ENCODE measurements at places on chromosomes 13 and 19.

- DNase-seq: peak; percentile 73
Measured at GRCh38 chr19:10543420-10544241, at the start of gene ATG4D. TSS of gene ATG4D (plus strand) at chr19:10543904. CDS start at chr19:10544091, 187 bp downstream.

GRCh38 chr13:83880275-83881139, 1.8 kb downstream of the SLITRK1 start:
- DNase-seq: no peak

GRCh38 chr13:107139006-107139405, 571.1 kb upstream of the ARGLU1 start:
- DNase-seq: no peak

DNA sequence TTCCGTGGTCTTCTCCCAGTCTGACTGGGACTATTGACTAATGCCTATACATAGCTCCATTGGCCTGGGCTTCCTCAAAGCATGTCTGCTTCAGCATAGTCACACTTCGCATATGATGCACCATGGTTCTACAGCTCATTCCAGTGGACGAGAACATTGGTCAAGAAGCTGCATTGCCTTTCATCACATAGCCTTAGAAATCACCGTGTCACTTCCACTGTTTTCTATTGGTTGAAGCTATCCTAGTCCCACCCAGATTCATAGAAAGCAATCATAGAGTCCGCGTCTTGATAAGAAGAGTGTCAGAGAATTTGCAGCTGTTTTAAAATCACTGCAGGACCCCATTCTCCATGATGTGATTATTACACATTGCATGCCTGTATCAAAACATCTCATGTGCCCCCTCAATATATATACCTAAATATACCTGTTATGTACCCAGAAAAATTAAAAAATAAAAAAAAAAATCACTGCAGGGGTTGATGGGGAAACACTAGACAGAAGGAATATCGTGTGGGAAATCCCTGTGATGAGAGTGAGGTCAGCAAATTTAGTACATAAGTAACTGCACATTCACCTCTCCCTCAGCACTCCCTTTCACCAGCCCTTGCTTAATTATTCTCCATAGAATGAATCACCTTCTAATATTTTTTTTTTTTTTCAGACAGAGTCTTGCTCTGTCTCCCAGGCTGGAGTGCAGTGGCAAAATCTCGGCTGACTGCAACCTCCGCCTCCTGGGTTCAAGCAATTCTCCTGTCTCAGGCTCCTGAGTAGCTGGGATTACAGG, 2.2 kb upstream of the ARHGAP33 start:
- DNase-seq: no peak

DNA sequence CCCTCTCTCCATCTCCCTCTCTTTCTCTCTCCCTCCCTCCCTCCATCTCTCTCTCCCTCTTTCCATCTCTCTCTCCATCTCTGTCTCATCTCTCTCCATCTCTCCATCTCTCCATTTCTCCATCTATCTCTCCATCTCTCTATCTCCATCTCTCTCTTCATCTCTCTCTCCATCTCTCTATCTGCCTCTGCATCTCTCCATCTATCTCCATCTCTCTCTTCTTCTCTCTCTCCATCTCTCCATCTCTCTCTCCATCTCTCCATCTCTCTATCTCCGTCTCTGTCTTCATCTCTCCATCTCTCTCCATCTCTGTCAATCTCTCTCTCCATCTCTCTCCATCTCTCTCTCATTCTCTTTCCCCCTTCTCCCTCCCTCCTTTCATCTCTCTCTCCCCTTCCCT, 56.1 kb upstream of the NFIC start:
- no peak for DNase-seq

- no peak for DNase-seq
Measured at GRCh38 chr19:30908262-30908771, 440.9 kb downstream of the TSHZ3 start.

DNA sequence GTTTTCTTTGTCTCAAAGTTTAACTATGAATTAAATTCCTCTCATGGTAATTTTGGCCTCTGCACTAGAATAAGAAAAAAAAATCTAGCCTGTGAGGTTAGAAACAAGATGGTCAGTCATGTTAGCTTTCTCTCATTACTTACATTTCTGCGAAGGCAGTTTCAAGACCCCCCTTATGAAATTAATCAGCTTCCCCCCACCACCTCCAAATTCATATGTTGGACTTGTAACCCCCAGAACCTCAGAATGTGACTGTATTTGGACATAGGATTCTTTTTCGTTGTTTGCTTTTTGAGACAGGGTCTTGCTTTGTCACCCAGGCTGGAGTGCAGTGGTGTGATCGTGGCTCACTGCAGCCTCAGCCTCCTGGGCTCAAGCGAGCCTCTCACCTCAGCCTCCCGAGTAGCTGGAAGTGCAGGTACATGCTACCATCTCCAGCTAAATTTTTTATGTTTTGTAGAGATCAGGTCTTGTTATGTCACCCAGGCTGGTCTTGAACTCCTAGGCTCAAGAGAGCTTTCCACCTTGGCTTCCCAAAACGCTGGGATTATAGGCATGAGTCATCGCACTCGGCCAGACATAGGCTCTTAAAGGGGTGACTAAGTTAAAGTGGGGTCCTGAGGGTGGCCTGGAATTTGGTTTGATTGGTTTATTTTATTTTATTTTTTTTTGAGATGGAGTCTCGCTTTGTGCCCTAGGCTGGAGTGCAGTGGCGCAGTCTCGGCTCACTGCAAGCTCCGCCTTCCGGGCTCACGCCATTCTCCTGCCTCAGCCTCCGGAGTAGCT, 1.4 kb downstream of the PLA2G4C start:
- no peak for DNase-seq

DNA sequence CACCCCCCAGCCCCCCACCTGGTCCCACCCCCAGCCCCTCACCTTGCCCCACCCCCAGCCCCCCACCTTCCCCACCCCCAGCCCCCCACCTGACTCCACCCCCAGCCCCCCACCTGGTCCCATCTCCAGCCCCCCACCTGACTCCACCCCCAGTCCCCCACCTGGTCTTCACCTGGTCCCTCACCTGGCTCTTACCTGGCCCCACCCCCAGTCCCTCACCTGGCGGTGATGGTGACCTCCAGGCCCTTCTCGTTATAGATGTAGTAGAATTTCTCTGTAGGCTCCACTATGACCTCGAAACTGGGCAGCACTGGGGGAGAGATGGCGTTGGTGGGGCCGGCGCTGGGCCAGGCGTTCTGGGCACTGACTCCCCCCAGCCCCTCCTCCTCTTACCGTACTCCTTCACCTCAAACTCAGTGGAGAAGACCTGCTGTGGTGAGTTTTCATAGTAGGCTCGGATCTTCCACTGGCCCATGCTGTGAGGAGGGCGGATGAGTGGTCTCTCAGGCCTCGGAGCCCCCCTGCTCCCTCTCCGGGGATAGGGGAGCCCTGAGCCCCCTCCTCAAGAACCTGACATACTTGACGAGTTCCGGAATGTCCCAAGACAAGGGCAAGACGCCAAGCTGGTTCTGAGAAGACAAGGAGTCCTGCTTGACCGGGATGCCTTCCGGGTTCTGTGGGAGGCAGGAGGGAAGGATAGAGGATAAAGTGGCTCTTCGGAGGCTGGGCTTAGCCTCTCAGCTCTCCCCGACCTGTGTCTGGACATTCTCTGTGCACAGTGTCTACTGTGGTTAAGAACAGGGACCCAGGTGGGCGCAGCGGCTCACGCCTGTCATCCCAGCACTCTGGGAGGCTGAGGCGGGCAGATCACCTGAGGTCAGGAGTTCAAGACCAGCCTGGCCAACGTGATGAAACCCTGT, 6.4 kb downstream of the C3 start:
- DNase-seq: no peak

DNA sequence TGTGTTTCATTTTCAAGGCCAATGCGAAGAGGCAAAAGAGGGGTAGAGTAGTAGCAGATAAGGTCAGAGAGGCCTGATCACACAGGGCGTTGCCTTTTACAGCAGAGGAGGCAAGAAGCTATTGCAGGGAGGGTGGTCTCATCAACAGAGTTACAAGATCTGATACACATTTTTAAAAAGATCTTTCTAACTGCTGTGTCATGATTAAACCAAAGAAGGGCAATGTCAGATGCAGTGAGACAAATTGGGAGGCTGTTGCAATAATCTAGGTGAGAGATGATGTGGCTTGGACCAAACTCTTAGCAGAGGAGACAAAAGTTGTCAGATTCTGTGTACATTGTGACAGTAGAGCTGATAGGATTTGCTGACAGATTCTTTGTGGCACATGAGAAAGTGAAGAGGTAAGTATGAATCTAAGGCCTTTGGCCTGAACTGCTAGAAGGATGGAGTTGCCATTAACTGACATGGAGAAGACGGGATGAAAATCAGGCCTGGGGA, 13.0 kb upstream of the LRRC63 start:
- DNase-seq: no peak

GRCh38 chr13:84641491-84641890, 759.2 kb upstream of the SLITRK1 start:
- DNase-seq: no peak

DNA sequence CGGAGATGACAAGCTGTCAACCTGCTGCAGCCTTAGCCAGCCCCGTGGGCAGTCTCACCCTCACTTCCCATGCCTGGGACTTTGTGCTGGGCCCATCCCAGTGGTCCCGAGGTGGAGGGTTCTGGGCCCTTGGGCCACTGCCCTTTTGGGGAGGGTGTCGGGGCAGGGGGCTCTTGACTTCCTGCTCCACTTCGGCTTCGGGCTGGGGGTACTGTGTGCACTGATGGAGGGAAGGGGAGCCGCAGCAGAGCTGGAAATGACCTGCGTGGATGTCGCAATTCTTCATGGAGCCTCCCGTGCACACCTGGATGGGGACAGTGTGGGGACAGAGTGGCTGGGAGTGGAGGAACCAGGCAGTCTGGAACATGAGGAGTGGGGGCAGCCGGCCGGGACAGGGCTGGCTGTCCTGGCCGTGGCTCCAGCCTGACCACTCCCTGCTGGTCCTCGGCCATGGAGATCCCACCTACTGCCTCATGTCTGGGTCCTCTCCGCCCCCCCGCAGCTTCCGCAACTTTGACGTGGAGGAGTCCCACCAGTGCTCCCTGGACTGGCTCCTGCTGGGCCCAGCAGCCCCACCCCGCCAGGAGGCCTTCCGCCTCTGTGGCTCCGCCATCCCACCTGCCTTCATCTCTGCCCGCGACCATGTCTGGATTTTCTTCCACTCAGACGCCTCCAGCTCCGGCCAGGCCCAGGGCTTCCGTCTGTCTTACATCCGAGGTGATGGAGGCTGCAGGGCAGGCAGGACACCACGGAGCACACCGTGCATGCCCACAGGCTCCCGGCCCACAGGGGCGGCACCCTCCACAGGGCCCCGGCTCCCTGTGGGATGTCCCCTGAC, 10.2 kb downstream of the LRP3 start:
- DNase-seq: no peak

GRCh38 chr13:43661161-43661830, 125.5 kb downstream of the ENOX1 start:
- no peak for DNase-seq

DNA sequence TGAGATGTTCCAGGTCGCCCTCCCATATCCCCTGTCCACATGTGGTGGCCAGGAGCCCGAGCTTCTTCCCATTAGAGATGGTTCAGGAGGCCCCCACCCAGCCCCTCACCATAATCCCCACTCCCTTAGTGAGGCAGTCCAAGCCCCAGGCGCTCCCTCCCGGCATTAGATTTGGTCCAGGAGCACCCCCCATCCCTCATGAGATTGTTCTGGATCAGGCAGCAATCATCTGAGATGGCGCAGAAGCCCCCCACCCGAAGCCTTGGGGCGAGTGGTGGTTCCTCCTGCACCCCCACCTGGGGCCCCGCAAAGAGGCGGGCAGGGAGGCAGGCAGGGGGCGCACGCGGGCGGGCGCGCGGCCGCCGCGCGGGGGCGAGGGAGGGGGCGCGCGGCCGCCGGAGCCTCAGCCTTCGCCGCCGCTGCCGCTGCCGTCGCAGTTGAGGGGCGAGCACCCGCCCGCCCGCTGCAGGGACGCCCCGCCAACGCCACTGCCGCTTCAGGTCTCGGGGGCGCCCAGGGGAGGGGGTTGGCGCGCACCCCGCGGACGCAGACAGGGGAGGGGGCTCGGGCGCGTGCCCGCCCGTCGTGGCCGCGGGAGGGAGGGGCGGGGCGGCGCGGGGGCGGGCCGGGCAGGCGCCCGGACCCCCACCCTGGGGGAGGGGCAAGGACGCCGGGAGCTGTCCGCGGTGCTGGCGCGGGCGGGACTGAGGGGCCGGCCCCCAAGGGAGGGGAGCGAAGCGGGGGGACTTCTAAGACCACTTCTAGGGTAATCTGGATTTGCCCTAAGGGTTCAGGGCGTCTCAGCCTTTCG, 46.4 kb upstream of the SHKBP1 start:
- peak; percentile 3 for DNase-seq

Data from CD4-positive, alpha-beta T cell treated with Interleukin-4 for 4 hours (primary cell).